ENCODE measurements at places on chromosomes 2 and 18.

GRCh38 chr2:223613017-223613950 lies 11.1 kb upstream of the SCG2 start:
- DNase-seq, result no peak

DNA sequence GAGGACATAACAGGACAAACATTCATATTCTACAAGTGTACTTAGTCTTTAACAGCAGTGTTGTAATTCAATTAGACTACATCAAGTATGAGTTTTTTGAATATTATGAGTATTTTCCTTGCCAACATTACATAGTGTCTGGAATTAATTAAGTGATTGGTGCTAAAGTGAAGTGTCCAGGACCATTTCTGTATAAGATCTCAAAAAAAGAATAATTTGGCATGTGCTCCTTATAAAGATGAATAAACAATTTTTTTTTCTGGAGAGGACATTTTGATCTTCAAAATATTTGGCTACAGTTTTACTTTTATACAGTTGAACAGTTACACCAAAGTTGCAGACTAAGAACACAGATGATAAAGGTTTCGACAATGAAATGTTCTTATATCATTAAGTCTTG lies 15.1 kb upstream of the EPB41L3 start:
- no peak for DNase-seq

GRCh38 chr2:96499061-96499960 lies 5.8 kb downstream of the NEURL3 start:
- DNase-seq, result no peak

DNA sequence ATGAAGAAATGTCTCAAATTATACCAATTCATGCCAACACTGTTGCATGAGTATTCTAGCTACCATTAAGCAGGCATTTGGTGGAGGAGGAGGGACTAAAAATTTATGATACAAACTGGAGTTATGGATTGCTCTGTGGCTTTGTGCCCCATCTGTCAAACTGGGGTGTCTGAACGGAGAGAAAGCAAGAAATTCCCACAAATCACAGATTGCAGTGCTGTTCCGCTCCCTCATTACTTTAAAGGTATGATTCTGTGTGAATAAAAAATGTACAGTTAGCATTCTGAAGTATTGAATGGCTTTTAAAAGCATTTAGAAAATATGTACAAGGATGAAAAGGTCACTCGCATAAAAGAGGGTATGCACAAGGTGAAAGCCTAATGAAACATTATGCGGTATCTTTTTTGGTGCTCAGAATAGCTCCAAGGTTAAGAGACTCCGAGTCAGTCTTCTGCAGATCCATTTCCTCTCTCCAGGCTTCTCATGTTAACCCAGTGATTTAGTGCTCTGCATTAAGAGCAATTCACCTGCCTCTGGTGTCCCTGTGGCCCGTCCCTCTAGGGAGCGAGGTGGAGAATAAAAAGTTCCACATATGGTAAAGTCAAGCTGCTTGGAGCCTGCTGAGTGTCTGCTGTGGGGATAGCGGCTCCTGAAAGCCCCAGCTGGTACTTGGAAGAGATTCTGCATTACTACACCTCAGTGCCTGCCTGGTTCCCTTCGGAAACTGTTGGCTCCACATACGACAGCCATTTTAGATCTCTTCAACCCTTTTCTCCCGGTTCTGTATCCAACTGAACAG lies 184.2 kb downstream of the ZNF521 start:
- DNase-seq, result no peak

GRCh38 chr2:37742286-37742685 lies 70.8 kb upstream of the CDC42EP3 start:
- DNase-seq, result no peak

GRCh38 chr18:9753846-9754245 lies 45.7 kb downstream of the RAB31 start:
- DNase-seq, result no peak

- no peak for DNase-seq
These were observed 10.0 kb downstream of the FOXI3 start for GRCh38 chr2:88442473-88442872.

DNA sequence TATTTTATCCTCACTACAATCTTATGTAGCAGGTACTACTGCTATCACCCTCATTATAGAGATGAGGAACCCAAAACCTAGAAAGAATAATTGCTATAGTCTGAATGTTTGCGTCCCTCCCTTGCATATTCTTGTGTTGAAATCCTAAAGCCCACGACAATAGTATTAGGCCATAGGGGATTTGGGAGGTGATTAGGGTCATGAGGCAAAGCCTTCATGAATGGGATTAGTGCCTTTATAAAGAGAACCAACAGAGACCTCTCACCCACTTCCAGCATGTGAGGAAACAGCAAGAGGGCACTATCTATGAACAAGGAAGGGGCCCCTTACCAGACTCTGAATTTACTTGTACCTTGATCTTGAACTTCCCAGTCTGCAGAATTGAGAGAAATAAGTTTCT lies 500.3 kb upstream of the FAM98A start:
- DNase-seq, result no peak

DNA sequence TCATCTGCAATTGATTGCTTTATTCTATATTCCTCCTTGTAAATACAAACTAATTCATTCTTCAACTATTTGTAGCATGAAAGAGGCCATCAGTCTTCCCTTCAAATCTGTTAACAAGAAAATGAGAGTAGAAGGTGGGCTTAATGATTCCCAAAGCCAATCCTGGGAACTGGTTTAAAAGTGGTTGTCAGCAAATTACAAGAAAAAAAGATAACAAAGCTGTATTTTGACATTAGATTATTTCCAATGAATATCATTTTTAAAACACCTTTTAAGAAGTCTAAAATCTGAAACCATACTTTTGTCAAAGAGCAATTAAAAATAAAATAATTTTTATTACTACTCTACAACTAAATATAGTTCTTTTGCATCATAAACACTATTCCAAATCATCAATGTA lies 139.2 kb downstream of the DYM start:
- no peak for DNase-seq

- no peak for DNase-seq
These were observed 37.5 kb upstream of the TTN start for GRCh38 chr2:178844701-178845100.

All from OCI-M1 (cell line).